ACHN (cell line): ENCODE measurements at places on chromosomes 3 and 15.

- DNase-seq = no peak
Measured at GRCh38 chr3:177104299-177104992, 92.8 kb downstream of the TBL1XR1 start.

GRCh38 chr15:34275154-34275553 is 50.3 kb downstream of the EMC4 start:
- DNase-seq = no peak

DNA sequence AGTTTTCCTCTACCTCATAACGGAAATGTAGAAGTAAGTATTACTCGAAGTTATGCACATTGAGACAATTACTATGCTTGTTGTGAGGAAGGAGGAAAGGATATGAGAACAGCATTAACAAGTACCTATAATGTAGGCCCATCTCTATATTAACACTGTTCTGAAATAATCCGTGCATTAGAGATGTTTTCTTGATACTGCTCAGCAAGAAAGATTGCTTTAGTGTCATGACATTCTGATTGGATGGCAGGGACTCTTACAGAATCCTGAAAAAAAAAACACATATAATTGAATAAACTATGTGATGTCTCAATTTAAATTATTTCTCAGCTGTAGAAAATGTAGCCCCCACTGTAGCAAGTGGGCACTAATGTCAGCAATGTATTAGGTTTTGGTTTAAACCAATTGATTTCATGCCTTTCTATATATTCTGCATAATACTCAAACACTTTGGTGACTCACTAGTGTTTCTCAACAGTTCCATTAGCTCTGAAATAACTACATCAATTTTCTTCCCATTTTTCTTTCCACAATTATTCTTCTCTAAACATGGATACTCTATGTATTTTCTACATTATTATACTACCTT is 598.3 kb upstream of the BCHE start:
- no peak for DNase-seq

- DNase-seq = no peak
Measured at GRCh38 chr3:109337393-109337792, at the start of gene DPPA4. Gene DPPA4 (minus strand): TSS chr3:109337546. CDS start chr3:109337517, 29 bp downstream.

- DNase-seq = no peak
Measured at GRCh38 chr15:46251903-46252302, 617.1 kb downstream of the SQOR start.

GRCh38 chr3:157753787-157754136 is 250.5 kb upstream of the VEPH1 start:
- DNase-seq = no peak

- DNase-seq = no peak
Measured at GRCh38 chr15:51379390-51379789, 37.9 kb downstream of the GLDN start.
